Fibroblast of skin of right quadriceps (primary cell): ENCODE measurements at places on chromosomes 11 and 22.
A peak's percentile ranks its signal among the peaks of the same experiment; 100 is the strongest.

DNA sequence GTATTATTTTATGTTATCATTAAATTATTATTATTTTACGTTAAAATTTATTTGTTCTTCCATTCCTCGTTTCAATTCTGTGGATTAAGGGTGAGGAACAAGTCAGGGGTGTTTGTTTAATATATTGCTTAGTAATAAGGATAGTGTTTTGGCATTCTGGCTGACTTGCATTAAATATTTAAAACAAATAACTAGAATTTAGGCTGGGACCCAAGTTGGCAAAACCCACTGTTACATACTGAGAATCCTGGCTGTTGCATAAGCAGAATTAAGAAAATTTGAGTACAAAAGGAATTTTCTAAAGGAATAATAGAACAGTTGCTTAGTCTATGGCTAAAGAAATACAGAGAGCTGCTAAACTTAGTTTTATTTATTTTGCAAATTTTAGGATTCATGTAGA, 196.4 kb downstream of the GUCY1A2 start:
- DNase-seq = no peak

DNA sequence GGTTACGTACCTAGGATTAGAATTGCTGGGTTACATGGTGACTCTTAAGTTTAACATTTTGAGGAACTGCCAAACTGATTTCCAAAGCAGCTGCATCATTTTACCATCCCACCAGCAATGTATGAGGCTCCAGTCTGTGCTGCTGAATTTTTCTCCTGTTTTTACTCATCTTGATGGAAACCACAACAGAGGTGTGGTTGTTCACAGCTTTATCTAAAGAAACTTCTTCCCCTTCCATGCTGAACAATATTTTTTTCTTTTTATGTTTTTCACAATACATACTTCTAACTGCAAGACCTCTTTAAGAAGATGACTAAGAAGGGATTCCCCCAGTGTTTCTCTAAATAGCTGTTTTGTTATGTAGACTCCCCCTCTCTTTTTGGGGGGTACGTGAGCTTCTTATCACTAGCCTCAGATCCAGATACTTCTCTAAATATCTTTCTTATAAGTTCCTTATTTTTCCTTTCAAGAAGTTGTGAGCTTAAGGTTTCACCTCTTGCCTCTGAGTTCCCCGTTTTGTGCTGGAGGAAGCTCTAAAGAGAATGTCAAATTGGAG, 24.0 kb downstream of the TCP11L1 start:
- DNase-seq = peak; percentile 48

DNA sequence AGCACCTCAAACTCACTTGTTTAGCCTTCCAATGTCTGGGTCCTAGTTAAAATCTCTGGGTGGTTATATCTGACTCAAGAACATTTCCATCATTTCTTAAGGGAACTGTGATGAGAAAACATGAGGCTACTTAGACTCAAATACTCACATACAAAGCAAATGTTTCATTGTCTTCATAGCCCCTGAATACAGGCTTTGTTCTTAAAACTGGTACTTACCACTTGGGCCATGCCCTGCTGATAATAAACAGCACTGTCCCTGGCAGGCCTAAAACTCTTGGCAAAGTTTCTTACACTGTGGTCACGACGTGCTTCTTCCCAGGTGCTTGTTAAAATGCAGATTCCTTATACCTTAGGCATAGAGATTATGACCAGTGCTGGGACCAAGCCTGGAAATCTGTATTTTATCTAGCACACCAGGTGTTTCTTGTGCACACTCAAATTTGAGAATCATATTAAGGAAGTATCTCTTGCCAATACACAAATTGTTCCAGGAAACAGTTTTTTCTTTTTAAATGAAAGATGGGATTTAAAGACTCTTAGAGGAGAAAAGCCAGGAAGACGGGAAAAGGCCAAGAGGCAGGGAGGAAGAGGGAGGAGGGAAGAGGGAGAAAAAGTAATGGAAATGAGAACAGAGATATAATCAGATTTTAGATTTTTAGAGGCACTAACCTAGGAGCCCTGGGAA, 287.9 kb upstream of the MPPED2 start:
- DNase-seq = no peak

GRCh38 chr11:69611548-69612526, 29.1 kb upstream of the CCND1 start:
- no peak for DNase-seq

GRCh38 chr22:20578707-20579106, 71.3 kb downstream of the MED15 start:
- no peak for DNase-seq

- DNase-seq = peak; percentile 71
Observed at GRCh38 chr11:57568330-57568766, 876 bp upstream of the UBE2L6 start.

- DNase-seq = no peak
Observed at GRCh38 chr11:94025690-94026394, 4.7 kb downstream of the HEPHL1 start.

- no peak for DNase-seq
Observed at GRCh38 chr22:31302006-31302405, 9.7 kb upstream of the PIK3IP1 start.

DNA sequence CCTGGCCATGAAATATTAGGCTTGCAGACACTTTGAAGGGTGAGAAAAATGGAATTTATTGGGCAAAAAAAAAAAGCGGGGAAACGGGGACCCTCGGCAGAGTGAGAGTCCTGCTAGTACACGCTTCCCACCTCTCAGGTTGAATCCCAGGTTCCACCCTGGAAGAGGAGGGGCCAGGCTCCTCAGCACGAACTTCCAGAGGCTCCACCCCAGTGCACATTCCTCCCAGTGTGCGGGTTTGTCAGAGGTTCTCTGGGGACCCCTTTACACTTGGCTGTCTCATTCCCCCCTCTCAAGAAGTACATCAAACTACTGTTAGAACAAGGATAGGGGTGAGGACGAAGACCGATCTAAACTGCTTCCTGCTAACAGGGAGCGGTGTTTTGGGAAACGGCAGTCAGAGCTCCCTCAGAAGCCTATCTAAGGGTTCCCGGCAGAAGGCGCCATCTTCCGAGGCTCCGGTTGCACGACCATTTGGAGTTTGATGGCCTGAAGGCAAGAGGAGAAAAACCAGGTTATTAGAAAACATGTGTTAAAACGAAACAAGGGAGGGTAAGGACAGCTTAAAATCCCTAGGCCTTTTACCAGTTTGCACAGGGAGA, 27.5 kb downstream of the FOLR3 start:
- no peak for DNase-seq

- peak; percentile 3 for DNase-seq
Observed at GRCh38 chr11:40140560-40140959, 1318.9 kb downstream of the LRRC4C start.

- peak; percentile 18 for DNase-seq
Observed at GRCh38 chr11:116962108-116962507, 124.7 kb upstream of the APOA1 start.

DNA sequence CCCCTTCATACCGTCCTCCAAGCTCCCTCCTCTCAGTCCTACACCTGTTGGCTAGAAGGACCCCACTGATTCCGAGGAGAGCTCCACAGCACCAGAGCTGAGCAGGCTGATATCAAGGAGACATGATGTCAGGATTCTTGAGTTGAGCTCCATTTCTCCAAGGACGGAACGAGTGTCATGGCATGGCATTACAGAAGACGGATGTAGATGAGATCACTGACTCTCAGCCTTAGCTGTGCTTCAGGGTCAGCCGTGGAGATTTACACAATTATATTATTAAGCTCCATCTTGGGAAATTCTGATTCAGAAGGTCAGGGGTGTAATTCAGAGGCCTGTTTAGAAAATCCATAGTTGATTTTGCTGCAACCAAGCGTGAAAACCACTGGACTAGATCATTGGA, 428.9 kb upstream of the B3GAT1 start:
- DNase-seq = no peak

- no peak for DNase-seq
Observed at GRCh38 chr11:61752925-61753521, 587 bp downstream of the MYRF start.
